ENCODE measurements at places on chromosomes 12 and 14. TPM values are rescaled to one million over a fixed set of nuclear protein-coding genes. Genes with fewer than 3 reads are reported as not detected.

The RIPK3 gene
- total RNA-seq = 1.2 TPM

DNA sequence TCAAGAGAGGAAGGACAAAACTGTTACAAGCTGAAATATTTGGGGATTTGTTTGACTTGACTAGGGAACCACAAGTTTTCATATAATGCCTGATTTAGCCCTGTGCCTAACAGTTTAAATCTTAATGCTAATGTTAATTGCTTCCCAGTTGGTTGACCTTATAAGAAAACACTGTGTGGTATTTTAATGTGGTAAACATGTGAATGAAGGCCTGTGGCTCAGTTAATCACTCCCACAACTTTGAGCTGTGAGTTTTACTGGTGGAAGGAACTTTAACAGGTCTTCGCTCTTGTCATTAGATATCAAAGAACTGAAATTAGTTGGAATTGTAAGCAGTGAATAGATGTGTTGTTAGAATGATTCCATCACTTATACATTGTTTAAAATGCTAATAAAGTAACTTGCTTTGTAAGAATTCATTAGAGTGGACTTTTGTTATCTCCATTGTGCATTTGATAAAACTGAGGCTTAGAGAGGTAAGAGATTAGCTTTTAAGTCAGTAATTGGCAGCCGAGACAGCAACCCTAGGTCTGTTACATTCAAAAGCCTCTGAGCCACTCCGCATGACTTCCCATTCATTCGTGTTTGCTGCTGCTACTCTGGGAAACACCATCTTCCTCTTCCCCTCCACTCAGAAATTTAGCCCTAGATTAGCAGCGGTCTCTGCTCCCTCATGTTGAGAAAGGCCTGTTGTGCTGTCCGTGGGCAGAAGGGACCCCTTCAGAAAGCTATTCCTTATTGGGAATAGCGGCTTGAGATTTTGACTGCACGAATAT is 1.0 kb upstream of the TBK1 start:
- no peak for DNase-seq

DNA sequence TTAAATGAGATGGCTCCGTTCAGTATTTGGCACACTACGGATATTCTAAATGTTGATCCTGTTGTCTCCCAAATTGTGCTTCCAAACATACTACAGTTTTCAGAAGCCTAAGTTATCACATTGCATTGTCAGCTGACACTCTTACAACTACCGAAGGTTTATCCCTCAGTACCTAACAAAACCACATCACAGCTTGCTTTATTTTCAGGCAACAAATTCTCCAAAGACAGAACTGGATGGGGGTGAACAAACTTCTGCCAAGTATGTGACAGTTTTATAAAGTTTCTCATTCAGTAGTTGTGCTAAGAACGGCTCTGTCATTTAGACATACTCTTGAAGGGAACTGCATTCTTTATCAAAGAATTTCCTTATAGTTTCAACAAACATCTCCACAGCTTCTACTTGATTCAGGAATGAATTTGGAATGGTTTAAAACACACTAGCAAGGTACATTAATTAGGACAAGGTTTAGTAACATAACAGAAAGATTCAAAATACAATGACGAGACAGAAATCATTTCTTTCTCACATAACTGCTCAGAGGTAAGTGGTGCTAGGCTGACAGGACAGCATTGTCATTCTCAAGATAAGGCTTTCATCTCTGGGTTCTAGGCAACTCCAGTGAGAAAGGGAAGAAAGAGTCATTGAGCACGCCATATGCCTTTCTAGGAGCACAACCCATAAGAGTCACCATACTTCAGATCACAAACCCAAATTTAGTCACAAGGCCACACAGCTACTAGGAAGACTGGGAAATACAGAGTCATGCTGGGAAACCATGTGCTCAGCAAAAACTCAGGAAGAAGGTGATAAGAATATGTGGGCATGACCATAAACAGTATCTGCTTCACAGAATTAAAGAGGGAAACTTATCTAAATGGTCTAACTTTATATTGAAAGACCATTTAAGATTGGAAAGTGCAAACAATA is 100.7 kb downstream of the DUSP6 start:
- no peak for DNase-seq

GRCh38 chr12:128626808-128627320 is 196.9 kb downstream of the SLC15A4 start:
- no peak for DNase-seq

DNA sequence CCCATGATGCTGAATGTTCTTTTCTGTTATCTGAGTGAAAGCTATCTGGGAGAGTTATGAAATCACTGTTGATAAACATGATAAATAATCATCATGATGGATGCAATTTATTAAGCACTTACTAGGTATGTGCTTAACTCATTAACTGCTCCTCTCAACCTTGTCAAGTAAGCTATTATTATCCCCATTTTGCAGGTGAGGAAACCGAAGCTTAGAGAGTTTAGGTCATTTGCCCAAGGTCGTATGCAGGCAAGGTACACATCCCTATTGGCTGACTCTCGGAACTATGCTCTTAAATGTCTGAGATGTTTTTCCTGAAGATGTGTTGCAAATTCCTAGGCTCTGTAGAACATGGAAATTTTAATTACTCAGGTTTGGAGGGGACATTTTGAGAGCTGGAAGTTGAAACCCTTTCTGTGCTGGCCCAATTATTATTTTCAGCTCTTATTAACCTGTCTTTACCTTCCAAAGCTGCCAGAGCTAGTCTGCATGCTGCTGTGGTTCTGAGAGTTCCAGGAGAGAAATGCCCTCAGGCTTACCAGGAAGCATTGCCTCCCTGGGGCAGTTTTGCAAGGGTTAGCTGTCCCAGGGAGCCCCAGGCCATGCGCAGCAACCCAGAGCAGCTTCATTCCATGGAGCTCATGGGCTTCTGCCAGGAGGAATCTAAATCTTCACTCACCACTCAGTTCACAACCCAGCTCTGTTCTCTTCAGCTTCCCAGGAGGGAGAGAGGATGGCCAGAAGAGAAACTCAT is 55.6 kb upstream of the OAS1 start:
- no peak for DNase-seq

The TCL1B gene
- not detected for total RNA-seq

- peak; percentile 53 for DNase-seq
Measured at GRCh38 chr12:118061873-118062843, 1.2 kb upstream of the WSB2 start.

DNA sequence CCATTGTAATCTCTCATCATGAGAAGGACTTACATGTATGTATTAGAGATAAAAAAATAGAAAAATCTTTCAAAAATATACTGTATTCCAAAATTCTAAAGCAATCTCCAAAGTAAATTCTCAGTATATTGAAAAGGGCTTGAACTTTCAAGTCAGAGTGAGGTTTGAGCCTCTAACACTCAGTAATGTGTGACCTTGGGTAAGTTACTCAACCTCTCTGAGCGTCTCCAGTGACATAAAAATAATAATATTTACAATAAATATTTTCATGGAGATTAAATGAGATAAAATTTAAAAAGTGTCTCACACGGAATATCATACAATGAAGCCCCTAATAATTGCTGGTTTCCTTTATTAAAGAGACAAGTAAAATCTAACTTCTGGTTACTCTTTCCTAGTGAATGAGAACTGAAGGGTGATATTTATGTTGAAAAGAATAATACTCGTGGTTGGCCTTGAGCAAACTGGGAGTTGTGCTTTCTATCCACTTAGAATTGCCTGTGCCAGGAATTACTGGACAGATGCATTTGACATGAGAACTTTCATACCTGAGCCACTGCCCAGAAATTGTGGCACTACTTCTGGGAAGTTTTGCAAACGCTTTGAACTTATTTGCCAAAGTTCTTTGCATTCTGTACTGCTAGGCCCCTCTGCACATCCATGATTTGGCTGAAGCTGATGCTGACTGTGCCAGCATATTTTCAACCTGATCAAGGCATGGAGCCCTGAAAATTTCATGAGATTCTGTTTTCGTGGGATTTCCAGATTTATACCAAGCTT is 933.7 kb downstream of the GALC start:
- DNase-seq = no peak

GRCh38 chr12:124635316-124635715 is 67.9 kb upstream of the NCOR2 start:
- no peak for DNase-seq

DNA sequence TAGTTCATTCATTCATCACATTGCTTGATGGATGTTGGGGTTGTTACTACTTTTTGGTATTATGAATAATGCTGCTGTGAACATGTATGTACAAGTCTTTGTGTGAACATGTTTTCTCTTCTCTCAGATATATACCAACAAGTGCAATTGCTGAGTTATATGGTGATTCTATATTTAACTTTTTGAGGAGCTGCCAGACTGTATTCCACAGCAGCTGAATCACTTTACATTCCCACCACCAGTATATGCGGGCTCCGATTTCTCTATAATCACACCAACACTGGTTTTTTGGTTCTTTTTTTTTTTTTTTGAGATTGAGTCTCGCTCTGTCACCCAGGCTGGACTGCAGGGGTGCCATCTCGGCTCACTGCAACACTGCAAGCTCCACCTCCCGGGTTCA is 22.2 kb upstream of the PLEKHG6 start:
- no peak for DNase-seq

GRCh38 chr12:31874961-31875608 is 84.1 kb upstream of the RESF1 start:
- peak; percentile 57 for DNase-seq

- no peak for DNase-seq
Measured at GRCh38 chr14:55389330-55389729, 22.3 kb downstream of the ATG14 start.

DNA sequence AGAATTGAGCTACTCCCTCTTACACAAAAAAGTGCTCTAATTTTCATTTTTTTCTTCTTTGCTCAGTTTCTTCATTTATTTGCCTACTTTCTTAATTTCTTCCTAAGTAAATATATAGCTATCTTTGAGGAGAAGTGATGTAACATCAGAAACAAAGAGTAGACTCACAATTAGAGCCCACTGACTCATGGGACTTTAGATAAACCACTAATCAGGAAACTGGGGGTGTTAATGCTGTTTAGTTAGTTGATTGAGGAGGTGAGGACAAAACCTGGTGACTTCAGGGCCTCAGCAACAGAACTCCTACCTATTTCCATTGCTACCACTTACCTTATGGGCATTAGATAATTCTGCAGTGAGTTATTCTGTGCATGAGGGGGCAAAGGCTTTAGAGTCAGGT is 151.7 kb downstream of the MON2 start:
- DNase-seq = no peak

- no peak for DNase-seq
Measured at GRCh38 chr12:132194556-132194955, 50.3 kb downstream of the NOC4L start.

- DNase-seq = no peak
Measured at GRCh38 chr14:50083467-50084337, 32.7 kb downstream of the VCPKMT start.

The CLEC6A gene
- total RNA-seq = not detected

The ACYP1 gene
- 12.1 TPM for total RNA-seq

DNA sequence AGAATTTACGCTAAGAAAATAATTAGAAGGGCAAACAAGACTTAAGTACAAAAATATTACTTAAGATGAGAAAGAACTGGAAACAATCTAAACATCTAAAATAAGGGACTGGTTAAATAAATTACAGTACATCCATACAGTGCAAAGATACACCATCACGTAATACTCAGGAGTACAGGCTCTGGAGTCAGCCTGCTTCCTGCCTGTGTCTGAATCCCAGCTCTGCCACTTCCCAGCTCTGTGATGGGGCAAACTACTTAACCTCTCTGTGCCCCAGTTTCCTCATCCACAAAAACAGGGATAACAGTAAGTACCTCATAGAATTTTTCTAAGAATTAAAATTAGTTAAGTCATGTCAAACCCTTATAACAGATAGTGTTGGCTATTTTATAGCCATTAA is 36.0 kb downstream of the PPTC7 start:
- no peak for DNase-seq

The IGFBP6 gene
- total RNA-seq = 19.4 TPM

- no peak for DNase-seq
Measured at GRCh38 chr12:16920451-16920850, 314.5 kb upstream of the LMO3 start.

Data from psoas muscle (tissue), 8 donors.